Heart left ventricle (tissue), 16 donors: ENCODE measurements at places on chromosomes 4 and X. TPM values are rescaled to one million over a fixed set of nuclear protein-coding genes. Genes with fewer than 3 reads are reported as not detected.
A peak's percentile ranks its signal among the peaks of the same experiment; 100 is the strongest.

DNA sequence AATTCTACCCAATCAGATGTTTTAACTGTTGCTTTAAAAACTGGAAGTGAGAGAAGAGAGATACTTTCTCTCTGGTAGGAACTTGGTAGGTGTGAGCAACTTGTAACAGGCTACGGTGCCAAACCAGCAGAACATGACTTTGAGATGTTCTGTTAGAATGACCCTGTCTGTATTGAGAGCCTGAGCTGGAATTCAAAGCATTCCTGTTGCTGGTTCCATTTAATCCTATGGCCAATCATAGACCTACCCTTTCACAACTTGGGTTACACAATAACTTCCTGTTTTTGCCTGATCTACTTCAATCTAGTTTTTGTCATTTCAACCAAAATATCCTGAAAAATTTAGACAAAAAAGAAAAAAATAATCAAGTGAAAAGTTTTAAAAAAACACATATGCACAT lies 1.7 kb upstream of the PRRG1 start:
- peaks cover 30% of the 10 kb centered on the region for H3K27me3 ChIP-seq
- no peaks in the 10 kb centered on the region for H3K36me3 ChIP-seq
- no peak for DNase-seq
- peaks cover 9% of the 10 kb centered on the region for H3K4me1 ChIP-seq
- H3K27ac ChIP-seq: no peak overlapping the region

DNA sequence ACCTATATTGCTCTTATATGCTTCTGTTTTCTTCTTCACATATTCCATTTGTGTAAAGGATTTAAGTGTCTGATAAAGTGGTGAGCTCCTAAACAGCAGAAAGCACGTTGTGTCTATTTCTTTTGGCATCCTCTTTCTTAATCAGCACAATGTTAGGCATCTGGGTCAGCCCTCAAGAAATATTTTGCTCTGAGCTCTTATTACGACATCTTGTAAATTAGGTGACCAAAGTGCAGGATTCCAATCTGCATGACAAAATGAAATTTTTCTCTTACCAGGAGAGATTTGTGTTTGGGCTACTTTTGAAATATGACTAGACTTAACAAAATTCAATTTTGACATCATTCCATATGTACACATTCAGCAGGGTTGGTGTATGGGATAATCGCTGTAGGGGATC lies 210.0 kb upstream of the IGFBP7 start:
- no peak for DNase-seq
- no peaks in the 10 kb centered on the region for H3K4me1 ChIP-seq
- no peak overlapping the region for H3K4me3 ChIP-seq
- H3K27ac ChIP-seq: no peak overlapping the region

DNA sequence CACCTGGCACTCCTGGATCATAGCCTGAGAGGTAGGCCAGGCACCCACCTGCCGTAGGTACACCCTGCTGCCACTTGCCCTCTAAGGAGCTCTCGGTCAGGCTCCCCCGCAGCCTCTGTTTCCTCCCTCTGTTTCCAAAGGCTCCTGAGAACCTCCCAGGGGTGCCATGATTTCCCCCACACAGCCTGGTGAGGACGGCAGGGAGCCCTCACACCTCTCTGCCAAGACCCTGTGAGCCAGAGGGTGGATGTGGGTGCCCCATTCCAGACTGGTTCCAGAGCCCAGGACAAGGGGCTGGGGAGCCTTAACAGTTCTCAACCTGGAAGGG lies 1.6 kb upstream of the ABLIM2 start:
- H3K27me3 ChIP-seq: peaks cover 5% of the 10 kb centered on the region
- H3K4me3 ChIP-seq: no peak overlapping the region
- H3K27ac ChIP-seq: no peak overlapping the region
- no peaks in the 10 kb centered on the region for H3K36me3 ChIP-seq
- peaks cover 37% of the 10 kb centered on the region for H3K4me1 ChIP-seq

Gene TMPRSS11A
- total RNA-seq: not detected

- H3K4me1 ChIP-seq: no peaks in the 10 kb centered on the region
- H3K36me3 ChIP-seq: no peaks in the 10 kb centered on the region
- H3K4me3 ChIP-seq: no peak overlapping the region
- no peaks in the 10 kb centered on the region for H3K27me3 ChIP-seq
- DNase-seq: no peak
- H3K27ac ChIP-seq: no peak overlapping the region
Observed at GRCh38 chr4:109179061-109179460, 123.4 kb downstream of the COL25A1 start.

DNA sequence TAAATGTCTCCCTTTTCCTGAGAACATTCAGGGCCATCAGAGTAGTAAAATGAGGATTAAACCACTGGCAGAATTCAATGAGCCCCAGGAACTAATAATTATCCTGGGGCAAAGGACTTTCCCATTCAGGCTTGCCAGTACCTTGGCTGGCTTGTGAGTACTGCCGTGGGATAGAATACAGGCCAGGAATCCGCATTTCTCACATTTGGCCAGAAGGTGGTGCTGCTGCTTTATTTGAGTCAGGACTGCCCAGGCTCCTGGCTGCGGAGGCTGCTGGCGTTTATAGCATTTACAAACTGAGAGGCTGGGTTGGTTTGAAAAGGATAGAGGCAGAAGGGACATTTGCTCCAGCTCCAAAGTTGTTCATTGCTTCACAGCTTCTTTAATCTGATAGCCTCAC lies 91.4 kb downstream of the RTL9 start:
- H3K4me1 ChIP-seq: no peaks in the 10 kb centered on the region
- H3K36me3 ChIP-seq: no peaks in the 10 kb centered on the region
- H3K27ac ChIP-seq: no peak overlapping the region
- no peaks in the 10 kb centered on the region for H3K27me3 ChIP-seq

DNA sequence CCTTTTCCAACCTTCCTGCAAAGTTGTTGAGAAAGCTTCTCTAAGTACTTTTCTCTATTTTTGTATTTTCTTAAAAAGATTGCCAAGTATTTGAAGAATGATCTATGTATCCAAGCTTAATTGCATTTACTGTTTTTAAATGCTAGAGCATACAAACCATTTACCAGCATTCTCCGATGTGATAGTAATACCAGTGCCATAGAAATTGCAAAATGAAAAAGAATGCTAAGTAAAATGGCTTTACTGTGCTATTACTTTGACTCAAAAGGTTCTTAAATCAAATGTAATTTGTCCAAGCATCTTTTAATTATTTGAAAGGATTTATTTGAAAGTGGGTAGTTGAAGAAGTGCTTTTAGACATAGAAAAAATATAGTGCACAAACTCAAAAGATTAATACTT lies 1183.2 kb downstream of the RAPGEF2 start:
- no peak overlapping the region for H3K27ac ChIP-seq
- DNase-seq: no peak
- no peaks in the 10 kb centered on the region for H3K36me3 ChIP-seq

GRCh38 chr4:119284876-119285780 lies 36.8 kb downstream of the FABP2 start:
- DNase-seq: no peak
- no peak overlapping the region for H3K27ac ChIP-seq
- H3K27me3 ChIP-seq: no peaks in the 10 kb centered on the region
- H3K4me3 ChIP-seq: peak overlapping the region; percentile 32
- no peaks in the 10 kb centered on the region for H3K36me3 ChIP-seq
- H3K4me1 ChIP-seq: peaks cover 58% of the 10 kb centered on the region

DNA sequence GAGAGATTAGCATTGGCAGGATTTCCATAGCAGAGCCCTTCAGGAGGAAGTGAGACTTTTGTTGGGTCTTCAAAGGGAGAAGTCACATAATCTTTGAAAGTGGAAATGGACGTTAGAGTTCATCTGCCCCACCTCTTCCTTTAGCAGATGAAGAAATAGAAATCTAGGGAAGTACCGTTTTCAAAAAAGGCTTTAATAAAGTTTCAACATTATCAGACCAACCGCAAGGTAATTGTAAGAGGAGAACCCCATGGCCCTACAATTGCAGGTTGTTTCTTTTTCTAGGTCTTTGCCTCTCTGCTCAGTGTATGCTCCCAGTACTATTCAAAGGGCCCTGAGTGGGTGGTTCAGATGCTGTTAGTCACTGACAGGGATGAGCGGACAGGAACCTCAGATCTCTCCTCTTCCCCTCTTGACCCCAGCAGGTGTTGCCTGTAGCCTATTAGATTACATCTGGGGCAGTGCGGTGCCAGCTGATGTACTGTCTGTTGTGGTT lies 48.6 kb upstream of the AP1S2 start:
- no peaks in the 10 kb centered on the region for H3K36me3 ChIP-seq
- H3K4me3 ChIP-seq: no peak overlapping the region

GRCh38 chr4:70706516-70706915 lies 15.2 kb upstream of the RUFY3 start:
- peak overlapping the region; percentile 71 for H3K4me3 ChIP-seq
- H3K36me3 ChIP-seq: no peaks in the 10 kb centered on the region
- H3K27ac ChIP-seq: peak overlapping the region; percentile 97
- DNase-seq: no peak
- peaks cover 7% of the 10 kb centered on the region for H3K4me1 ChIP-seq
- H3K27me3 ChIP-seq: no peaks in the 10 kb centered on the region
